ENCODE measurements at places on chromosomes 4 and X. TPM values are rescaled to one million over a fixed set of nuclear protein-coding genes. Genes with fewer than 3 reads are reported as not detected.

The MMRN1 gene
- 0.83 TPM for total RNA-seq

The TXLNG gene
- total RNA-seq: 5.8 TPM

The SMPX gene
- not detected for total RNA-seq

The ALB gene
- total RNA-seq: not detected
